Urinary bladder (tissue), 4 donors: ENCODE measurements at places on chromosomes 1 and 21. TPM values are rescaled to one million over a fixed set of nuclear protein-coding genes. Genes with fewer than 3 reads are reported as not detected.

Gene SYT2
- total RNA-seq = 0.21 TPM

Gene RGL1
- total RNA-seq = 69.4 TPM

Gene COL16A1
- 217 TPM for total RNA-seq

Gene TMIGD3
- total RNA-seq = 0.74 TPM

Gene KIF17
- total RNA-seq = 2.0 TPM

Gene SERPINC1
- not detected for total RNA-seq

Gene GPR3
- 0.16 TPM for total RNA-seq

Gene SPRR1A
- not detected for total RNA-seq

Gene CTBS
- total RNA-seq = 15.4 TPM

Gene CFAP45
- total RNA-seq = 0.48 TPM
